ENCODE measurements at places on chromosomes 3 and 15.

GRCh38 chr15:69897471-69898237 lies 200.1 kb downstream of the TLE3 start:
- no peak for DNase-seq

DNA sequence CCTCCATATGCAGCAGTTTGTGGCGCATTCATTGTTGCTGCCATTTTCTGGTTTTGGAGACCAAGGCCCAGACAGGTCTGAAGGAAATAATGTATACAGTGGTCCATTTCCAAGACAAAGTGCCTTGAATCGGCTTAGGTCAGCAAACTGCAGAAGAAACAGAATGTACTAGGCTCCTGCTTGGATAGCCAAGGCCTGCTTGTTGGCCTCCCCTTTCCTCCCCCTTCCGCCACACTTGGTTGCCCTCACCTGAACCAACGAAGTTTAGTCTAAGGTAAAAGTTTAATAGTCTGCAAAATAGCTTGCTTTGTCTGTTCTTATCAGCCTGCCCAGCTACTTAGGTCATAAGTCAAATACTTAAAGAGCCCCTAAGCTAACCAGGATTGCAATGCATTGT lies 12.0 kb upstream of the RTP3 start:
- no peak for DNase-seq

DNA sequence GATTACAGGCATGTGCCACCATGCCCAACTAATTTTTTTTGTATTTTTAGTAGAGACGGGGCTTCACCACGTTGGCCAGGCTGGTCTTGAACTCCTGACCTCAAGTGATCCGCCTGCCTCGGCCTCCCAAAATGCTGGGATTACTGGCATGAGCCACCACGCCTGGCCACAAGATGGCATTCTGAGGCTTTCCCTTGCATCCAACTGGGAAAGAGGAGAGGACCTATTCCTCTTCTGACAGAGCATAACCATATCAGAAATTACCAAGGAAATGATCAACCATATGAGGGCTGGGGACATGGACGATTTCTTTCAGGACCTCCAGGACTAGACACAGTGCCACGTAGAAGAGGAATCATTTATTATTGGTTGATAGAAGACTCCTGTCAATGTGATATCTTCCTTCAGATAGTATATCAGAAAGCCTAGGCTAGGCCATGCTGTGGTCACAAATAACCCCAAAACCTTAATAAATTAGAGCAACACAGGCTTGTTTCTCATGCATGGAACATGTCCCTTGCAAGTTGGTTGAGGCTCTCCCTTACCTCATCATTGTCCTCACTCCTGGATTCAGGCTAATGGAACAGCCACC lies 372.3 kb upstream of the IL12A start:
- DNase-seq = peak; percentile 81

DNA sequence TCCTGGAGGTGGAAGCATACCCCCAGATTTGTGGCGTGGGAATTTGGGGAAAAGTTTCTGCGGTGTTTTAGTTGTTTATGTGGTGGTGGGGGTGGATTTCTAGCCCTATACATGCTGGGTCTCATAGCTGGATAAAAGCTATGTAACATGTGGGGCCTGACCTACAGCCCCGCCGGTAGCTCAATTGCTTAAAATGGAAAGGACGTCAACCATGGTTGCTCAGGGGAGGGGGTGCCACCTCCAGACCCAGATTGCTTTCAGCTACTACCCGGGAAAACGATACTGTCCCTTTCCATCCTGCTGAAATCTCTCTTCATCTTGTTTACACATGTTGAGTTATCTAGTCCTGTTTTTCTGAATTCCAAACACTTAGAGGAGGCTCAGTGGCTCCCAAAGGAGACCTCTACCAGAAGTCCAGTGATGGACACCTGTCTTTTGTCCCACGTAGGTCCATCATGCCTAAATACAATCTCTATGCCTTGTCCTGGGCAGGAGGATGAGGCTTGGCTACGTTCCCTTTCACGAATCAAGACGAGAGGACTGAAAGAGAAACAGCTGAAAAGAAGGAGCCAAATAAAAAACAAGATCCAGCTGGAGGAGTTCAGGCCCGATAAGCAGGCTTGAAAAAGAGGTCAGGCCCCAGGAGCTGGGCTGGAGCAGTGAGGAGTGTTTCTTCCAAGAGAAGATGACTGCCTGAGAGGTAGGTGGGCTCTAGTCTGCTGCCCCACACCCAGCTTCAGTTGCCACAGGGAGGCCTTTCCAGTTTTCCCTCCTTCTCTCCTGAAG lies 72.1 kb upstream of the TPRG1 start:
- DNase-seq = no peak

DNA sequence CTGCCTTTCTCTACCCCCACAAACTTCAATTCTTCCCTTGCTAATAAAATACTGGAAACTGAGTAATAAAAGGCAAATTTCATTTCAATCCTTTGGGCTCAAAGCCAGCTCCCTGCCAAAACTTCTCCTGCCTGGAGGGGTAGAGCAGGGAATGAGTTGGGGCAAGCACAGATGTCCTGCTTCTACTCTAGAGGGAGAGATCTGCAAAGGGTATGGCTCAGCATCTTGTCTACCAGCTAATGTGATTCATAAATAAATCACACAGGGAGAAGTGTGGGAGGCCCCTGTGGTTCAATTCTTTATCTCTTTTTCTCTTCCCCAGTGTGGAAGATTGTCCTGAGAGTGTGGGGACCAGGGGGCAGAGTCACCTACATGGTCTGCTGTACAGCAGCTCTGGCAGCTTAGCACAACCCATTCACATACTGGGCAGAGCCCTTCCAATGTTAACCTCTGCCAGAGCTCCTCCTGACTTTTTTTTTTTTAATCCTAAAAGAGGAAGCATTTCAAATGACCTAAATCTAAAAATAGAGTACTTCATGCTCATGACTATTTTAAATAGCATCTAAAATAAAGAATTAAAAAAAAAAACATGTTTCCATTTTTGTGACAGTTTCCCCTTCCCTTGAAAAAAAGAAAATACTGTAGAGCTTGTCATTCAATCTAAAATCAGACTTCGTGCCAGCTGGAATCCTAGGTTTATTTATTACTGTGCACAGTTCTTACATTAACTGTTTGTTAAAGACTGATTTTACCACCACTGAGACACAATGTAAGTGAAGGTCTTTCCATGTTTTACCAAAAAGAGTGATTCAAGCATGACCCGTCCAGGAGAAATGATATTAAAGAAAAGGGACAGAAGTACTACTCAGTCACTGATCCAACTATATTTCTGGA lies 1083.7 kb upstream of the CFAP20DC start:
- no peak for DNase-seq

DNA sequence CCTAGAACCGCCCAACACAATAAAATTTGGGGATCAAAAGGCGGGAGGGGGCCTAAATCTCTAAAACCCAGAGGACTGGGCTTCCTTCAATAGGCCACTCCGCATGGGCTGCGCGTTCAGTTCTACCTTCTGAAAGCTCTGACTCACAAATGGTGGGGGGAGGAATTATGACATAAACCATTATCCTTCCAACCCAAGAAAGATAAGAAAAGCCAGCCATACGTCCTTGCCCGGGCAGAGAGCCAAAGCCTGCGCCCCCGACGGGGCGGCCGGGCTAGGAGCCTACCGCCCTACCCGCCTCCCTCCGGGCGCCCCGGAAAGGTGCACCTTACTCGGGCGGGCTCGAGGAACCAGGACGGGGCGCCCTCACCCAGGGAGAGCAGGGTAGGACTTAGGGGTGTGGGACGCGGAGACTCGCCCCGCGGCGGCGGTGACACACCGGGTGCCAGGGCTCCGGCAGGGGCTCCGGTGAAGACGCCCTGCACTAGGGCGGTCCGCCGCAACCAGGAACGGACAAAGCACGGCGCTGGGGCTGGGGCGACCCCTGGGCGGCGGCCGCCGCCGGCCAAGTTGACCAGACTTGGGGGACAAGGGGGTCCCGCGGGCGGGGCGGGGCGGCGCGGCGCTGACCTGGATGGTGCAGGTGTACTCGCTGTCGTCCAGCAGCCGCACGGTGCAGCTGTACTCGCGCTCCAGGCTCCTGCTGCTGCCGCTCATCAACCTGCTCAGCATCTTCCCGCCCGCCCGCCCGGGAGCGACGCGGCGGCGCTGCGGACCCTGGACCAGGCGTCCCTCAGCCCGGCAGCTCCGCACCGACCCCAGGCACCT lies 534 bp downstream of the FRMD5 start:
- DNase-seq = peak; percentile 76

GRCh38 chr3:158991146-158991705 lies 189.4 kb downstream of the MFSD1 start:
- DNase-seq = peak; percentile 92

- no peak for DNase-seq
These were observed 478.9 kb downstream of the NLGN1 start for GRCh38 chr3:173876476-173876875.

All from Calu3 (cell line).